Stomach (tissue), 19 donors: ENCODE measurements at places on chromosomes 7 and 10. TPM values are rescaled to one million over a fixed set of nuclear protein-coding genes. Genes with fewer than 3 reads are reported as not detected.
A peak's percentile ranks its signal among the peaks of the same experiment; 100 is the strongest.

DNA sequence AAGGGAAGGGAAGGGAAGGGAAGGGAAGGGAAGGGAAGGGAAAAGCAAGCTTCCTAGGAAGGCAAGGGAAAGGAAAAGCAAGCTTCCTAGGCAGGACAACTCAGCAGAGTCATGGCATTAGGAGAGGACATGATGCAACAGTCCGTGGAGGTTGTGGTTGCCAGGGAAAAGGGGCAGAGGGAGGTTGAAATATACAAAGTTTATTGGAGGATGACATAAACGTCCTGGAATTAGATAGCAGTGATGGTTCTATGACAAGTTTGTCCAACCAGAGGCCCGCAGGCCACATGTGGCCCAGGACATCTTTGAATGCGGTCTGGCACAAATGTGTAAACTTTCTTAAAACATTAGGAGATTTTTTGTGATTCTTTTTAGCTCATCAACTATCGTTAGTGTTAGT is 59.8 kb upstream of the OPN4 start:
- H3K36me3 ChIP-seq = no peaks in the 10 kb centered on the region
- DNase-seq = no peak
- no peaks in the 10 kb centered on the region for H3K4me1 ChIP-seq

- no peak overlapping the region for H3K4me3 ChIP-seq
- DNase-seq = no peak
- H3K27me3 ChIP-seq = no peaks in the 10 kb centered on the region
- H3K36me3 ChIP-seq = no peaks in the 10 kb centered on the region
- no peaks in the 10 kb centered on the region for H3K4me1 ChIP-seq
Observed at GRCh38 chr10:31554556-31554955, 235.5 kb downstream of the ZEB1 start.

- no peak overlapping the region for H3K4me3 ChIP-seq
- H3K36me3 ChIP-seq = no peaks in the 10 kb centered on the region
- no peak overlapping the region for H3K27ac ChIP-seq
Observed at GRCh38 chr10:129133856-129134255, 333.2 kb upstream of the MGMT start.

DNA sequence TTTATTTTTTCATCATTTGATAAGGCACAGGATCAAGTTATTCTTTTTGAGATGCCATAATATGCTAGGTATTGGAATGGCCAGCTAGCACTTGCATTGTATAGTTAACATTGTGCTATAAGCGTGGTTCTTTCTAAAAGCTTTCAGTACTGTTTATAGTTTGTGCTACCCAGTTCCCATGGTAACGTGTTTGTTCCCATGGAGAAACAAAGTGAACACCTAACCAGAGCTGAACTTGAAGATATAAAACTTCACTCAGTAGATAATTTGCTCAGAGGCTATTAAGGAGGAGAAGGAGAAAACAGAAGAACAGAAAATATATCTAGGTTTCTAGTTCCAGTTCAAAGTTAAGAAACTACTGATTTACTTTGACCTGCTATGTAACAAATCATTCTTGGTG is 23.6 kb upstream of the ITGB8 start:
- no peak overlapping the region for H3K27ac ChIP-seq
- DNase-seq = no peak
- no peak overlapping the region for H3K4me3 ChIP-seq
- no peaks in the 10 kb centered on the region for H3K4me1 ChIP-seq

GRCh38 chr10:4532976-4533375 is 293.0 kb upstream of the AKR1E2 start:
- H3K27me3 ChIP-seq = no peaks in the 10 kb centered on the region
- H3K4me3 ChIP-seq = no peak overlapping the region
- H3K27ac ChIP-seq = no peak overlapping the region
- no peaks in the 10 kb centered on the region for H3K4me1 ChIP-seq
- no peak for DNase-seq

DNA sequence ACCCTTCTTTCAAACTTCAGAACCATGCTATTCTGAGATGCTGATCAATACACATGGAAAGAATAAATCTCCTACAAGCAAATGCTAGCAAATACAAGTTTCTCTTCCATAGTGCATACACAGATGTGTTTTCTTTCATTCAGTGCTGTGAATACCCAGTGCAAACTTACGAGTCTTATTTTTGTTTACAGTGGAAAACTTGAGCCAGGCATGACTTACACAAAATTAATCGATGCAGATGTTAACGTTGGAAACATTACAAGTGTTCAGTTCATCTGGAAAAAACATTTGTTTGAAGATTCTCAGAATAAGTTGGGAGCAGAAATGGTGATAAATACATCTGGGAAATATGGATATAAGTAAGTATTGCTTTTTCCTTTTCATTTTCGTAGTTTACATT is 48.8 kb downstream of the PNLIPRP3 start:
- no peaks in the 10 kb centered on the region for H3K27me3 ChIP-seq
- H3K4me3 ChIP-seq = no peak overlapping the region
- no peaks in the 10 kb centered on the region for H3K4me1 ChIP-seq
- H3K36me3 ChIP-seq = no peaks in the 10 kb centered on the region
- H3K27ac ChIP-seq = no peak overlapping the region

DNA sequence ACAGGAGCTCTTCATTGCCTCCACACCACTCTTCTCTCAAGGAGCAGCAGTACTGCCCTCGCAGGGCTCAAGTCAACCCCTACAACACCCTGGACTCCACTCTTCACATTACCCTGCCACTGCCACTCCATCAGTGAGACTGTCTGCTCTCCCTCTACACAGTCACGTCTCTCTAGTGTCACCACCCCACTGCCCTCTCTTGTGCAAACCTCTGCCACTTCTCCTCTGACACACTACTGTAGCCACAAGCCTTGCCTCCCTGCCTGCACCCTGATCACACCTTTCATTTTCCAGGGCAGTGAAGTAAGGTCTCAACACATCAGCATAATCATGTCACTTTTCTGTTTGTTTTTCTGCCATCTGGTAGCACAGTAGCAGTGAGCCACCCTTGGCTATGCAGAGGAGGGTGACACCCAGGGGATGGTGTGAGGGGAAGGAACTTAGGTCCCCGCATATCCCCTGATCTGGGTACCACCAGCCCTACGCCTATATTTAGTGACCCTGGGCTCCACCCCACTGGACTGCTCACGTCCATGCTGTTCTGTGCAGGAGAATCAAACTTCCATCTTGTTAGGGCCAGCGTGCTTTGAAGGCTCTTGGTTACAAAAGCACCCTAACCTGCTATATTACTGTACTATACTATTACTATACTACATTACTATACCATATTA is 1.6 kb downstream of the C10orf143 start:
- no peaks in the 10 kb centered on the region for H3K27me3 ChIP-seq
- H3K4me1 ChIP-seq = peaks cover 18% of the 10 kb centered on the region
- peak overlapping the region; percentile 73 for H3K4me3 ChIP-seq
- peaks cover 16% of the 10 kb centered on the region for H3K36me3 ChIP-seq

The MYO3A gene
- 0.45 TPM for total RNA-seq

GRCh38 chr7:1818575-1819258 is 148.6 kb downstream of the ELFN1 start:
- peaks cover 22% of the 10 kb centered on the region for H3K36me3 ChIP-seq
- DNase-seq = no peak
- H3K27me3 ChIP-seq = no peaks in the 10 kb centered on the region
- no peaks in the 10 kb centered on the region for H3K4me1 ChIP-seq
- no peak overlapping the region for H3K27ac ChIP-seq
- no peak overlapping the region for H3K4me3 ChIP-seq

DNA sequence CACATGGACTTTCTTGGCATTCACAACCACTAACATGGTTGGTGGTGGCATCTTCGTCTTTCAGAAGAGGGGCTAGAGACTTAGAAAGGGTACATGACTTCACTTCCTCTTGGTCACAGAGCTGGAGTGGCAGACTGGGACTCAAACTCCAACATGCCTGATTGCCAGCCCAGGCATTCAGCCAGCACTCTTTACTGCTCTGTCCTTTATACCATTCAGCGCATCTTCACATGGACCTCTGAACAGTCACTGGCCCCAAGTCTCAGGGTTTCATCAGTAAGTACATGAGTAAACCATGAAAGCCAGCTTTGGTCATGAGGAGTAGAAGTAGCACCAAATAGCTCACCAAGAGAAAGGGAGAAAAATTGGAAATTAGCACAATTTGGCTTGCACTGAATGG is 148.4 kb upstream of the KLF14 start:
- DNase-seq = no peak
- peaks cover 54% of the 10 kb centered on the region for H3K36me3 ChIP-seq
- H3K27me3 ChIP-seq = no peaks in the 10 kb centered on the region
- H3K4me1 ChIP-seq = peaks cover 36% of the 10 kb centered on the region
- peak overlapping the region; percentile 13 for H3K27ac ChIP-seq

GRCh38 chr10:91096274-91096673 is 124.2 kb upstream of the PCGF5 start:
- no peaks in the 10 kb centered on the region for H3K36me3 ChIP-seq
- no peak for DNase-seq
- H3K27ac ChIP-seq = no peak overlapping the region
- no peaks in the 10 kb centered on the region for H3K27me3 ChIP-seq

The ATP6V0A4 gene
- not detected for total RNA-seq

The TWIST1 gene
- 6.1 TPM for total RNA-seq

DNA sequence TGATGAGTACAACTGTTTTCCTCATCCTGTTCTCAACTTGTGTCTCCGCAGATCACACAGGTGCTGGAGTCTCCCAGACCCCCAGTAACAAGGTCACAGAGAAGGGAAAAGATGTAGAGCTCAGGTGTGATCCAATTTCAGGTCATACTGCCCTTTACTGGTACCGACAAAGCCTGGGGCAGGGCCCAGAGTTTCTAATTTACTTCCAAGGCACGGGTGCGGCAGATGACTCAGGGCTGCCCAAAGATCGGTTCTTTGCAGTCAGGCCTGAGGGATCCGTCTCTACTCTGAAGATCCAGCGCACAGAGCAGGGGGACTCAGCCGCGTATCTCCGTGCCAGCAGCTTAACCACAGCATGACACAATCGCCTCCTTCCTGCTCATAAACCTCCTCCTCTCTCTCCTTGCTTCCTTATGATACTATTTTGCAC is 126.7 kb upstream of the PRSS58 start:
- H3K4me1 ChIP-seq = no peaks in the 10 kb centered on the region
- H3K27me3 ChIP-seq = no peaks in the 10 kb centered on the region
- no peak overlapping the region for H3K4me3 ChIP-seq

DNA sequence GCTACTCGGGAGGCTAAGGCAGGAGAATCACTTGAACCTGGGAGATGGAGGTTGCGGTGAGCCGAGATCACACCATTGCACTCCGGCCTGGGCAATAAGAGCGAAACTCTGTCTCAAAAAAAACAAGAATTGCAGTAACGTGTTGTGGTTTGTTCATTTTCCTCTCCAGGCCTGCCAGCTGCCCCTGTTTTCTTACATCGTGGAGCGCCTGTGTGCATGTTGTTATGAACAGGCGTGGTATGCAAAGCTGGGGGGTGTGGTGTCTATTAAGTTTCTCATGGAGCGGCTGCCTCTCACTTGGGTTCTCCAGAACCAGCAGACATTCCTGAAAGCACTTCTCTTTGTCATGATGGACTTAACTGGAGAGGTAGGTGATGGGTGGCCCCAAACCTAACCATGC is 52.1 kb downstream of the TRRAP start:
- no peak overlapping the region for H3K27ac ChIP-seq
- no peak overlapping the region for H3K4me3 ChIP-seq
- no peaks in the 10 kb centered on the region for H3K4me1 ChIP-seq
- no peak for DNase-seq

The ZNF398 gene
- 11.7 TPM for total RNA-seq

GRCh38 chr7:100370303-100370702 is 3.0 kb upstream of the PILRA start:
- DNase-seq = no peak
- H3K27ac ChIP-seq = no peak overlapping the region
- no peak overlapping the region for H3K4me3 ChIP-seq
- no peaks in the 10 kb centered on the region for H3K27me3 ChIP-seq
- peaks cover 9% of the 10 kb centered on the region for H3K36me3 ChIP-seq

The TMEM196 gene
- total RNA-seq = not detected

DNA sequence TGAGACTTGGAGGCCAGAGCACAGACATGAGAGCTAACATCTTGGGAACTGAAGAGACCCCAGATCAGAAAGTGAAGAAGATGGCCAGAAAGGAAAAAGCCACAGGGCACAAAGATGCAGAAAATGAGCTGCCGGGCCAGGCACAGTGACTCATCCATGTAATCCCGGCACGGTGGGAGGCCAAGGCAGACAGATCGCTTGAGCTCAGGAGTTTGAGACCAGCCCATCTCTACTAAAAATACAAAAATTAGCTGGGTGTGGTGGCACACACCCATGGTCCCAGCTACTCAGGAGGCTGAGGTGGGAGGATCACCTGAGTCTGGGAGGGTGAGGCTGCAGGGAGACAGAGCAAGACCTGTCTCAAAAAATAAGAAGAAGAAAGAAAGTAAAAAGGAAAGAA is 81.4 kb upstream of the MGMT start:
- DNase-seq = no peak
- H3K36me3 ChIP-seq = no peaks in the 10 kb centered on the region
- H3K4me3 ChIP-seq = no peak overlapping the region
- H3K4me1 ChIP-seq = no peaks in the 10 kb centered on the region

DNA sequence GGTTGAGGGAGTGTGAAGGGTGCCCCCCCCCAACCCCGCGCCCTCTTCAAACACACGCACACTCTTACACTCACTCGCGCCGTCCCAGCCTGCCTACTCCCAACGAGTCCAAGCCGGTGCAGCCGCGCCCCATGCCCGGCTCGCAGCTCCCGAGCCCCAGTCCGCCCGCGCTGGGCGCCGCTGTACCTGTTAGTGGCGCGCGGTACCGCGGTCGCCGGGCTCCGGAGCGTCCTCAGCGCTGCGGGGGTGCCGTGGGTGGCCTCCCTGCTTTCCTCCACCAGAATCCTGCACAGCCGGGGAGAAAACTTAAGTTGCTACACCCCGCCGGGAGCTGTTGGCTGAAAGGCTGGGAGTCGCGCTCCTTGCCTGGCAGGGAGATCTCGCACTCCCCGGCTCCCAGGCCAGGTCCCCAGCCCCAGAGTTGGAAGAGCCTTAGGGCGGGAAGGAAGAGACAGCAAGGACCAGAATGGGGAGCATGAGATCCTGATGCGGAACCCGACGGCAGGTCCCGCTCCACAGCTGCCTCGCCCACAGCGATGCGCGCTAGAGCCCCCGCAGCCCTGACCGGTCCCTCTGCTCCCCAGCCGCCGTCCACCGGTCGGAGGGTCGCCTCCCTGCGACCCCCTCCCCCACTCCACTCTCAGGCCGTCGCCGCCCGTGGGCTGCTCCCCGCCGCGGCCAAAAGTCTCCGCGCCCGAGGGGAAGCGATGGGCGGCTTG is 863 bp downstream of the ST8SIA6 start:
- H3K4me3 ChIP-seq = peak overlapping the region; percentile 41
- H3K27ac ChIP-seq = no peak overlapping the region
- H3K27me3 ChIP-seq = peaks cover 51% of the 10 kb centered on the region
- DNase-seq = peak; percentile 79

GRCh38 chr10:29563420-29564035 is 71.2 kb downstream of the SVIL start:
- H3K4me1 ChIP-seq = no peaks in the 10 kb centered on the region
- H3K4me3 ChIP-seq = no peak overlapping the region
- DNase-seq = no peak

GRCh38 chr10:17375936-17376584 is 78.3 kb downstream of the ST8SIA6 start:
- H3K27me3 ChIP-seq = no peaks in the 10 kb centered on the region
- H3K36me3 ChIP-seq = no peaks in the 10 kb centered on the region
- DNase-seq = no peak
- H3K4me3 ChIP-seq = no peak overlapping the region

- no peak overlapping the region for H3K27ac ChIP-seq
- H3K4me1 ChIP-seq = no peaks in the 10 kb centered on the region
- H3K4me3 ChIP-seq = no peak overlapping the region
- H3K27me3 ChIP-seq = no peaks in the 10 kb centered on the region
- DNase-seq = no peak
Observed at GRCh38 chr10:60073397-60073780, 167.0 kb upstream of the CCDC6 start.

The SPDYE1 gene
- not detected for total RNA-seq
